Activated CD4-positive, alpha-beta T cell treated with anti-CD3 and anti-CD28 coated beads for 1 hour (primary cell): ENCODE measurements at places on chromosomes 3 and 15.

GRCh38 chr3:123723070-123723469 is 138.2 kb upstream of the HACD2 start:
- no peak for DNase-seq

DNA sequence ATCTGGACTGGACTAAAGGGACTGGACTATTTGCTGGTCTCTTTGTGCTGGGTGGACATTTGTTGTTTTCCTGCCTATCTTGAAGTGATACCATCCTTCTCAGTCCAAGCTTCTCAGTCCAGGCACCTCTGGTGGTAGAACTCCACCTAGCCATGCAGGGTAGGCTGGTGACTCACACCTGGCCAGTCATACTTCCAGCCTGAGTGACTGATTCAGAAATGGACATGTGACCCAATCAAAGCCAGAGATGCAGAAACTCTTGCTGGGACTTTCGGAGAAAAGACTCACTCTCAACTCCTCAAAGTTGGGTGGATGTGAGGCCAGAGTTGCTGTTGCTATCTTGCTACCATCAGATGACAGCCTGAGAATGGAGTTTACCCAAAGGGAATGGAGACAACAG is 5.6 kb upstream of the ASB14 start:
- DNase-seq, result no peak

- DNase-seq, result no peak
Measured at GRCh38 chr3:59939826-59940426, 890.1 kb upstream of the CFAP20DC start.

DNA sequence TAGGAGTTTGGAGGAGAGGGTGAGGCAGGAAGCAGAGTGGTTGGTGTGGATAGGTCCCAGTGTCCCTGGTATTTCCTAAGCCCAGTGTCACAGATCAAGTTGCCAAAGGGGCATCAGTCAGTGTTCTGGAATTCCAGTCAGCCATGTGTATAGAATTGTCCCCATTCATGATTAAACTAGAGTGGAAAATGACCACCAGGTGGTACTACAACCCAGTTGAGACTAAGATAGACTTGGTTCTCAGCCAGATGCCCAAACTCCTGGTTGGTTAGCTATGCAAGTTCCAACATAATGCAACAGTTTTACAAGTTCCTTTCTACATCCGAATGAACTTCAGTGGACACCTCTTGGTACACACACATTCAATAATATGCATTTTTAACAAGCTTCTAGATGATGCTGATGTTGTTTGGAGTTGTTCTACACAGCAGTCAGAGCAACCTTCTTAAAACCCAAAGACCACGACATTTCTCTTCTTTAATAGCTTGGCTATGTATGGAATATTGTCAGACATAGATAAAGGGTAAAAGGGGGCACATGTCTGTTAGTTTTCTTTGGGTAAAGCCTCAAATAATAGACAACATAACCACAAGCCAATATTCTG is 8.4 kb upstream of the ATR start:
- no peak for DNase-seq

GRCh38 chr3:53671192-53671960 is 174.8 kb downstream of the CHDH start:
- no peak for DNase-seq

DNA sequence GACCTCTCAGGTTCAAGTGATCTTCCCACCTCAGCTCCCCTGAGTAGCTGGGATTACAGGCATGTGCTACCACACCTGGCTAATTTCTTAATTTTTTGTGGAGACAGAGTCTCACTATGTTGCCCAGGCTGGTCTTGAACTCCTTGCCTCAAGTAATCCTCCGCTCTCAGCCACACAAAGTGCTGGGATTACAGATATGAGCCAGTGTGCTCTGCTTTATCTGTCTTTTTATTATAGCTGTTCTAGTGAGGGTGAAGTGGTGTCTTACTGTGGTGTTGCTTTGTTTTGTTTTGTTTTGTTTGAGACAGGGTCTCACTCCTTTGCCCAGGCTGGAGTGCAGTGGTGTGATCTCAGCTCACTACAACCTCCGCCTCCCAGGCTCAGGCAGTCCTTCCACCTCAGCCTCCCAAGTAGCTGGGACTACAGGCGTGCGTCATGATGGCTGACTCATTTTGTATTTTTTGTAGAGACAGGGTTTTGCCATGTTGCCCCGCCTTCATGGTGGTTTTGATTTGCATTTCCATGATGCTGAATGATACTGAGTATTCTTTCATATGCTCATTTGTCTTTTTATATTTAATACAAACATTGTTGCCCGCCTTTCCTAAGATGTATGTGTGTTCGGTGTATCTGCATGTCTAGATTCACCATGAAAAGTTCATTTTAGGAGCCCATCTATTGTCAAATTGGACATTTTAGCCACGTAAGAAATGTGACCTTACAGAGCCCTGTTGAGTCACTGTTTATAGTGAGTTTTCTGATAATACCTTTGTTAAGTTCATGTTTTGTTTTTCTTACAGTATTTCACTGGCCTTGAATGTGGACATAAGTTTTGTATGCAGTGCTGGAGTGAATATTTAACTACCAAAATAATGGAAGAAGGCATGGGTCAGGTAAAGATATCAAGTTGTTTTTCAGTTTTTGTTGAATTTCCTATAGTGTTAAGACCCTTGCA is 80.6 kb downstream of the ARIH1 start:
- DNase-seq, result peak; percentile 17

DNA sequence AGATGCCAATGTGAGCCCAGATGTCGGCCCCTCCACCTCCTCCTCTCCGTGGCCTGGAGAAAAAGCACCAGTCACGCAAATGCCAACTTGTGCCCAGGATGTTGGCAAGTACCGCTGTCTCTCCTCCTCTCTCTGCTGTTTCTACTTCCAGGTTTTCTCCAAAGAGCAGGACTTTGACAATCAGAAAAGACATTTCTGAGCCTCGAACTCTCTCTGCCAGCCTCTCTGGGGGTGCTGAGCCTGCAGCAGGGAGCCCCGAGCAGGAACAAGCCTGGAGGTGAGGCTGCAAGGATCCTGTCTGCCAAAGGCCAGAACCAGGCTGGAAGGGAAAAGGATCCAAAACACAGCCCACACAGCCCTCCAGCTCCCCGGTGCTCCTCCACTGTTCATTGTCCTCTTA is 89.7 kb downstream of the SEC22A start:
- DNase-seq, result no peak

- no peak for DNase-seq
Measured at GRCh38 chr3:185977679-185978040, 39.8 kb upstream of the TRA2B start.

GRCh38 chr15:48866141-48866563 is 11.8 kb upstream of the EID1 start:
- DNase-seq, result no peak

DNA sequence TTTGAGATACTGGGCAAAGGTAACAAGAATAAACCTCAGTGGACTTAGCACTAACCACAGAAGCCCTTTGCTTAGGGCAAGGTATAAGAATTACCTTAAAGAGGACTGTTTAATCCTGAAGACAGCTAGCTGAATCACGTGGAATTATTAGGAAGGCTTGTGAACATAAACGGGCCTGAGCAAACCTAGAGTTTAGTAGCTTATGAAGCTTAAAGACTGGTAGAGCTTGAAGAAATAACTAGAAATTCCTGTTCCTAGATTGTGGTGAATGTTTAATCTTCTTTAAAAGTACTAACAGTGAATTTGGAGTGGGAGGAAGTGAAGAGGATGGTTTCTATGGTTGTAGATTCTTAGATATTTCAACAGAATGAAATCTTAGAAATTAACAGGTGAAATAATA is 428.9 kb upstream of the THRB start:
- no peak for DNase-seq
